Cerebellum (tissue), 4 donors: ENCODE measurements at places on chromosomes 2 and 18. TPM values are rescaled to one million over a fixed set of nuclear protein-coding genes. Genes with fewer than 3 reads are reported as not detected.

DNA sequence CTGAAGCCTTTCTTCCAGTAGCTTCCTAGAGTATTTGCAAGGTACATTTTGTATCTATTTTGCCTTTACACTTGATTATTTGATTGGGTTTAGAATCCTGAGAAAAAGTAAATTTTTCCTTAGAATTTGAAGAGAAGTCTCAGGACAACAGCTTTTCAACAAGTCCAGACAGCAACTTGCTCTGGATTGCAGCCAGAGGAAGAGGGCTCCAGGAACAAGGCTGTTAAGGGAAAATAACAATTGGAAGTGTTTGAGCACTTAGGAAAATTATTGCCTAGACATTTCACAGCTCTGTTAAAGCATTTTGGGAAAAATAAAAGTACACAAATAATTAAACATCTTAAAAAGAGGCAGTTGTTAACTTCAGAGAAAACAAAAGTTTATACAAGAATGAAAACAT, 58.3 kb upstream of the RAPGEF4 start:
- no peak for DNase-seq

GRCh38 chr2:105872830-105873229, 128.1 kb downstream of the NCK2 start:
- DNase-seq, result no peak

GRCh38 chr18:11074889-11075288, 74.5 kb downstream of the PIEZO2 start:
- DNase-seq, result no peak

DNA sequence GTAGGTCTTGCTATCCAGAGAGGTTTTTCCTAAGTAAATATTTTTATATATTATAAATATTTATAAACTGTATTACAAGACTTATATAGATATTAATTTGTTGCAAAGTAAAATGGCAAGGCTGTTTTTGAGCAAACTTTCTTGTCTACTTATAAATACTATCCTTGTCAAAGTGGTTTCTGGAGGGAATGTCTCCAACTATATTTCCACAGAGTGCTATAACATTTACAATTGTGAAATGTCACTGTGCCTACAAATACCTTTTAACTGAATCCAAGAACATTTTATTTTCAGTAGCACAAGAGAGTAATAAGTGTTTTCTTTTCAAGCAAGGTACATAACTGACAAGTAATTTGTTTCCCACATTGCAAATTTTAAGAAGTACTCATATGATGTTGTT, 256.8 kb downstream of the ZNF385B start:
- DNase-seq, result no peak

DNA sequence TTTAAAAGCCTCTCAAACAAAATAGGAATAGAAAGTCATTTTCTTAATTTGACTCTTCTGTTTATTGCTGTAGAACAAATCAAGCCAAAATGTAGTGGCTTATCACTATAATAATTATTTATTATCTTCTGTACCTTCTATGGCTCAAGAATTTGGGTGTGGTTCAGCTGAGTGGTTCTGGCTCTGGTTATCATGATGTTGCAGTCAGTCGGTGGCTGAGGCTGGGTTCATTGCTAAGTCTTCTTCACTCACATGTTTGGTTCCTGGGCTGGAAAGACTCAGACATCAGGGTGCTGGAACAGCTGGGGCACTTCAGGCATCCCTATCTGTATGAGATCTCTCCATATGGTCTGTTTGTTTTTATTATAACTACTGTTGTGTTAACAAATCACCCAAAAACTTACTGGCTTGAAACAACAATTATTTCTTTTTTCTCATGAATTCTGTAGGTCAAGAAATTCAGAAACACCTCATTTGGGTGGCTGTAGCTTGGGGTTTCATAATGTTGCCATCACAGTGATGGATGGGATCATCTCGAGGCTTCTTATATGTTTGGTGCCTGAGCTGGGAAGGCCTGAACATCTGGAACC, 242.6 kb upstream of the FBXO11 start:
- no peak for DNase-seq

DNA sequence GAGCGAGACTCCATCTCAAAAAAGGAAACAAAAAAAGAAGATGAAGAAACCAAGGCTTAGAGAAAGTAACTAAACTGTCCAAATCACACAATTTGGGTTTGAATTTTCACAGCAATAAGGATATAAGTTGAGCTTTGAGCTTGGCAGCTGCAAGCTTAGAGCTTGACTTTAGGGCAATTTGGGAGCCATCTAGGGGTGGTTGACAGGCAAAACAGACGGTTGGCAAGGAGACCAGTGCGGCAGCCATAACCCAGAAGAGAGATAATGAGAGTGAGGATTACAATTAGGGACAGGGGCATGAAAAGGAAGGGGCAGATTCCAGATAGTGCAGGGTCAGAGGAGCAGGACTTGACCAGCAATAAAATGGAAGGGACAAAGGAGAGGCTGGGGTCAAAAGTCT, 382.2 kb upstream of the HNRNPA3 start:
- no peak for DNase-seq

DNA sequence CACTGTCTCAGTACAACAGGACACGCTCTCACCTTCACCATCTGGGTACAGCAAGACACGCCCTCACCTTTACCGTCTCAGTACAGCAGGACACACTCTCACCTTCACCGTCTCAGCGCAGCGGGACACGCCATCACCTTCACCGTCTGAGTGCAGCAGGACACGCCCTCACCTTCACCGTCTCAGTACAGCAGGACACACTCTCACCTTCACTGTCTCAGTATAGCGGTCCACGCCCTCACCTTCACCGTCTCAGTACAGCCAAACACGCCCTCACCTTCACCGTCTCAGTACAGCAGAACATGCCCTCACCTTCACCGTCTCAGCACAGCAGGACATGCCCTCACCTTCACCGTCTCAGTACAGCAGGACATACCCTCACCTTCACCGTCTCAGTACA, 109.9 kb upstream of the CTDP1 start:
- DNase-seq, result no peak

- DNase-seq, result no peak
Measured at GRCh38 chr2:186595219-186595618, 5.4 kb downstream of the ITGAV start.

DNA sequence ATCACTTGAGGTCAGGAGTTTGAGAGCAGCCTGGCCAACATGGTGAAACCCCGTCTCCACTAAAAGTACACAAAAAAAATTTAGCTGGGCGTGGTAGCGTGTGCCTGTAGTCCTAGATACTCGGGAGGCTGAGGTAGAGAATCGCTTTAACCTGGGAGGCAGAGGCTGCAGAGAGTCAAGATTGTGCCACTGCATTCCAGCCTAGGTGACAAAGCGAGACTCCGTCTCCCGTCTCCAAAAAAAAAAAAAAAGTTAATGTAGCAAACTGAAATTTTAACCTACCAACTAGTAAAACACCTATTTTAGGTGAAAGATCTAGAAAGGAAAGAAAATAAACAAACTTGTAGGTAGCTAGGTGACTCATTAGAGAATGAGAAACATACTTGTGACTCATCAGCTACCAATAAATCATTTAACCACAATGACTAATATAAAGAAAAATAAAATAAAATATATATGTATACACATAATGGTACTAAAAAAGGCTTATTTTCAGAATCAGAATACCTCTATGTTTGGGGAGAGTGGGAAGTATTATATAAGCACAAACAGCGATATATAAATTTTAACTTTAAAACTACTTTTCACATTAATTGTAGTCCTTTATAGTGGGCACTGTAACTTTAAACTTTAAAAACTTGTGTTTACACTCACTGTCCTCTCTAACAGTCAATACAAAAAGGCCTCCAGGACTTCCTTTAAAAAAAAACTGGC, 36.6 kb downstream of the DARS1 start:
- DNase-seq, result no peak

GRCh38 chr18:23721696-23722480, 32.6 kb downstream of the LAMA3 start:
- DNase-seq, result no peak

DNA sequence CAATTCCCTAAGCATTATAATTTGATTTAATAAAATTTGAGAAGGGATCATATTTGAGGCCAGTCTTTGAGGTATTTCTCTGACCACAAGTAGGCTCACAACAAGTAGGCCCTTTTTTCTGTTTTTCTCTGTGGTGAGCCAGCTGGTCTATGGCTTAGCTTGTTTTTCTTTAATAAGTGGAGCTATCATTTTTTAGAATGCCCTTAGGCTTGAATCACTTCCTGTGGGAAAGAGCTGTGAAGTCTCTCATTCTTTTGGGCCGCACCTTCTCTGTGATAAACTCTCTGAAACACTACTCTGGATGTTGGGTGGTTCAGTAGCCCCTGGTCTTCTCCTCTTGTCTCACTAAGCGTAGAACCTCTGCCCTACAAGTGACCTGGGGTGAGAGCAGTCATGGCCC, 235.9 kb downstream of the SUCLG1 start:
- DNase-seq, result no peak

DNA sequence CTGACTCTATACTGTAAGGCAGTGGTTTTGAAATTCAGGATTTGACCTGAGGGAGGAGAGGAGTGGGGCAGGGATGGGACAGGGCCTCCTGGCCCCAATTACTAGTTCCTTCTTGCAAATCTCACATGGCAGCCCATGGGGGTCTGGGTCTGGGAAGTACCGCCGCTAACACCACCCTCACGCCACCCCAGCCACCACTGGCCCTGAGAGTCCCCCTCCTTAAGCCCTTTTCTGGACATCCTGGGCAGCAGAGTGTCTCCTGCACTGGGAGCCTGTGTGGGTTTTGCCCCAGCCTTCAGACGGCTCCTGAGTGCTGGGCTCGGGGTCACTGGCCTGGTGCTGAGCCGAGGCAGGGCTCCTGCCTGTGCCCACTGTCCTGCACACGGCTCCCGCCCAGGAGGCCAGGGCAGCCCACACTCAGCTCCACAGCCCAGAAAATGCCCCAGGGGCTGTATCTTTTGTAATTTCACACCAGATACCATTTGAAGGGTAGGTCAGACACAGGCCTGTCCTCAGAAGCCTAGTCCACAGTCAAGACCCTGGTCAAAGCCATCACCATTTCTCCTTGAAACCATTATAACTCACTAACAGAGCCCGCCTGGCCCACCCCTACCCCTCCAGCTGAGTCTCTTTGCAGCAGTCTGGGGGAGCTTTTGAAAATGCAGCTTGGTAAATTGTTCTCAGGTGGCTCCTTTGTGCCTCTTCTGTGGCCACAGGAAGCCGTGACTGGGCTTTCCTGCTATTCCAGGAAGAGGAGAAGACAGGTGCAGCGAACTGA, 55.1 kb downstream of the CYP27C1 start:
- no peak for DNase-seq

The UPP2 gene
- 0.27 TPM for total RNA-seq

The DSEL gene
- 32.8 TPM for total RNA-seq

The FMNL2 gene
- total RNA-seq, result 74.9 TPM

The CEP76 gene
- total RNA-seq, result 13.6 TPM
